ENCODE measurements at places on chromosomes 12 and 14. TPM values are rescaled to one million over a fixed set of nuclear protein-coding genes. Genes with fewer than 3 reads are reported as not detected.

The NEMP1 gene
- 23.6 TPM for total RNA-seq

DNA sequence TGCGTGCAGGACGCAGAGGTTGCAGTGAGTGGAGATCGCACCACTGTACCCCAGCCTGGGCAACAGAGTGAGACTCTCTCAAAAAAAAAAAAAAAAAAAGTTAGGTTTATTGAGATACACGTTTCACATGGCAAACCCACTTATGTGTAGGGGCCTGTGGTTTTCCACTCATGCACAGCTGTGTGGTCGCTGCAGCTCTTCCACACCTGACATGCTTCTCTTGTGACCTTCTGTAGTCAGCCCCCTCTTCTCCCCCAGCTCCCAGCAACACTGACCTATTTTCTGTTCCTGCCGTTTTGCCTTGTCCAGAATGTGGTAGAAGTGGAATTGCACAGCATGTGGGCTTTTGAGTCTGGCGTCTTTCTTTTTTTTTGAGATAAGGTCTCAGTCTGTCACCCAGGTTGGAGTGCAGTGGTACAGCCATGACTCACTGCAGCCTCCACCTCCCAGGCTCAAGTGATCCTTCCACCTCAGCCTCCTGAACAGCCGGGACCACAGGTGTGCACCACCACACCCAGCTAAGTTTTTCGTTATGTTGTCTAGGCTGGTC lies 8.4 kb downstream of the MTA1 start:
- DNase-seq: no peak

DNA sequence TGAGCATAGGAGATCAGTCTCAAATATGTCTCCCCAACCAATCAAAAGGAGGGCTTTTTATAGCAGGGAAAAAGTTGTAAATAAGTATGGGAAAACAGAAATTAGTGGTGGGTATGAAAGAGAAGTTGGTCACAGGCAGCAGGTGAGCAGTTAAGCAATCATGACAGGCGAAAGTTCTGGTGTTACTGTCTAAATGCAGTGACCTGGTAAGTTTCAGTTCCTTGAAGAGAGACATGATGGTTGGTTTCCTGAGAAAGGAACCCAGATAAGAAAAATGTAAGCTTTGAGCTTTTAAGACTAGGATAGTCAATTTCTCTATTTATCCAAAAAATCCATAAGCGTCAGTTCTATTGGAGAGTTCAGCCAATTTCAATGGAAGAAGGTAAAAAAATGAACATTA lies 466.2 kb upstream of the FLRT2 start:
- DNase-seq: no peak

- no peak for DNase-seq
Observed at GRCh38 chr12:89632778-89633177, 75.9 kb downstream of the ATP2B1 start.

The PELI2 gene
- total RNA-seq: 44.6 TPM

DNA sequence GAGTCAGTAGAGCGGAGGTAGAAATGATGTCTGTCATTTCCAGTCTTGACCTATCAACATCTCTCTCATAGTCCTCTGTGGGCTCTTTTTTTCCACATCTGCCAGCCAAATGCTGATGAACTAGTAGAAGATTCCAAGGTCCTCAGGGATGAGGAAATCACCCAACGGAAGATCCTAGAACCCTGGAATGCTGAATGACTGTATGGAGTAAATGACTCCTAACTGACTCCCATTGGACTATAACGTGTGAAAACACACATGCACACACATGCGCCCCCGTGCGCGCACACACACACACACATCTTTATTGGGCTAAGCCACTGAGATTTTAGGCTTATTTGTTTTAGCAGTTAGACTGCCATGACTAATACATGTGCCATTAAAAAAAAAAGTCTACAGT lies 159.2 kb downstream of the MYRFL start:
- no peak for DNase-seq

GRCh38 chr14:49019467-49020115 lies 566.6 kb downstream of the RPS29 start:
- no peak for DNase-seq

DNA sequence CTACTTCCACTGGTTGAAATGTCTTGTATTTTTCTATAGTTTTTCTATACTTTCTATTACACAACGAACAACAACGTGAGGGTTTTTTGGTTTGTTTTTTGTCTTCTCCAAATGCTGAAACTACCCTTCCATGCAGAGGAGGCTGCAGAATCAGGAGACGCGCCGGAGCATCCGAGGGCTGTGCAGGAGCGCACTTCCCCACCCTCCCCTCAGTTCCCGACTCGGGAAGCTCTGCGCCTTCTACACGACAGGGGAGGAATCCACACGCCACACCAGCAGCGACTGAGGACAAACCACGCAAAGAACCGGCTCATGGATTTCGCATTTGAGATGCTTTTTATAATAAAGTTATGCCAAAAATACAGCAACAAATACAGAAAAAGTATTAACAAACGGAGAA lies 30.9 kb downstream of the SLC15A4 start:
- no peak for DNase-seq

GRCh38 chr14:39015360-39015961 lies 87.6 kb downstream of the SEC23A start:
- DNase-seq: peak; percentile 50

DNA sequence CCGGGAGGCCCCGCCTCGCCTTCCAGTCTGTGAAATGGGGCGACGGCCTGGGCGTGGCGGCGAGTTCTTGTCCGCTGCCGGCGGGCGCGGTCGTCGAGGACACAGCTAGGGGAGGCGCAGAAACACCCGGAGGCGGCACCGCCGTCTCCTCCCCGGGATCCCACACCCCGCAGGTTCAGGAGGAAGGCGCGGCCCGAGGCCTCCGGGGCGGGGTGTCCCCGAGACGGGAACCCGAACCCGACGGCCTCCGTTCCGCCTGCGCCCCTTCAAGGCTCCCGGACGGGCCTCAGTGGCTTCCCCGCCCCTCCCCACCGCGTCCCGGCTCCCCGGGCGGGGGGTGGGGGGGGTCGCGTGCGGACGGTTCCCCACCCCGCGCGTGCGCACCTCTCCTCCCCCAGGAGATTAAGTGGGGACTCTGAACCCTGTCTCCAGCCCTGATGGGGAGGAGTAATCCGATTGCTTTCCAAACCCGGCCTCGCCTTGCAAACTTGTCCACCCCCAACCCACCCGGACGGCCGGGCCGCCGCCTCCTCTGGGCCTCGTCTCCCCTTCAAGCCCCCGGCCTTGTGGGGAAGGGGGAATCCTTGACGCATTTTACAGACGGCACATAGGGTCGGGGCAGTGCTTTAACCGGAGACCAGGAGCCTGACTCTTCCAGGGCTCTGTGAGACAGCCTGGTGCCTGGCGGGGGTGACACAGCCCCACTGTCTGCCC lies 35.3 kb upstream of the ANKRD9 start:
- no peak for DNase-seq

The CIROP gene
- total RNA-seq: not detected

DNA sequence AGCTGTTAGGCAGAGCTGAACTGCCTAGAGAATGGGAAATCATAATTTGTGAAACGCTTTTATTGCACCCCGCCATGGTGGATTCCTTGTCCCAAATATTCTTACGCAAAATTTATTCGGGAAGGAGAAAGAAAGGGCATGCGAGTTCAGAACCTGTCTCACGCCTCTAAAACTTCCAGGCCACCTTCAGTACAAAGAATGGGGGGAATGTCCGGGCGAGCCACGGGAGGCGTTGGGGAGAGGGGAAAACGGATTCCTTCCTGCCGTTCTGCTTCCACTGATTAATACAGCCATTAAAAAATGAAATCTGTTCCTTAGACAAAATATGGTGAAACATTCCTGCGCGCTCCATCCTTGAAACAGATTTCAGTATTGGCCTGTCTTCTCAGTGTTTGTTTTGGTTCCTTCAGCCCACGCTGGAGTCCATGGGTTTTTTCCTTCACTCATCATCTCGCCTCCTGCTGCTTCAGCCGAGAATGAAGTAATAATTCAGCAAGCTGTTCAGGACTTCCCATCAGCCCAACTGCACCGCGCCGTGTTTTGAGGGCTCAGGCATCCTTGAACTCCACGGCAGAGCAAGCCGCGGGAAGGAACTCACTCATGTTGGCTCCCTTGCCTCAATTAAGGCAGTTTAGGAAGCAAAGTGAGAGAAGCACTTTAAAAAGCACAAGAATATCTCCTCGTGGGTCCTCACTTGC lies 47.7 kb upstream of the CDKN3 start:
- no peak for DNase-seq

The HRK gene
- total RNA-seq: 0.25 TPM

- no peak for DNase-seq
Observed at GRCh38 chr12:69649529-69649928, 38.8 kb upstream of the LRRC10 start.

DNA sequence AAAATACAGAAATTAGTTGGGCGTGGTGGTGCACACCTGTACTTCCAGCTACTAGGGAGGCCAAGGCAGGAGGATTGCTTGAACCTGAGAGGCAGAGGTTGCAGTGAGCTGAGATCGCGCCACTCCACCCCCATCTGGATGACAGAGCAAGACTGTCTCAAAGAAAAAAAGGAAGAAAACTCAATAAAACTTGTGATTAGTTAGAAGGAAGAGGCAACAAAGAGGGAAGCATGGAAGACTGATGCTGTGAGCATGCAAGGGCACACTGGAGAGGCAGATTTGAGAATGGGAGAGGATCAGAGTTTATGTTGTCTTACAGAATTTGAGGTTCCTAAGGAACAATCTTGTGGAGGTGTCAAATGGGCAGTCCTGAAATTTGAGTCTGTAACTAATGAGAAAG lies 2.8 kb upstream of the ZC2HC1C start:
- no peak for DNase-seq

The LYZ gene
- not detected for total RNA-seq

DNA sequence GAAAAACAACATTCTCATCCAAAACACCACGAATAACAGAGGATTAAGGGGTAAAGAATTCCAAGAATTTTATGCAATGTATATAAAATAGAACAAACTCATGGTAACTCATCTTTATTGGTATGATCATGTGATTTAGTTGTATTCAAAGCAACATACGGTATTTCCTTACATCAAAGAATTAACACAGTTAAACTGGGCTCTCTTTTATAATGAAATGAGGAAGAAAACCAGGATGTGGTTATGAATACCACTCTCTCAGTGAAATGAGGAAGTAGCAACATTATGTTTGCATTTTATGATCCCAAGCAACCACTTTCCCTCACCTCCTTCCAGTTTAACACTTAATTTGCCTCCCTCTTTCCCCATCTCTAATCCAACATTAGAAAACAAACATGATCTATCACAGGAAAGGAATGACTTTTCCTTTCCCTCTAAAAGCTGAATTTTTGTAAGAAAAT lies 22.9 kb downstream of the SPTLC2 start:
- no peak for DNase-seq

The BCL11B gene
- total RNA-seq: not detected

The ANGEL1 gene
- 14.8 TPM for total RNA-seq

DNA sequence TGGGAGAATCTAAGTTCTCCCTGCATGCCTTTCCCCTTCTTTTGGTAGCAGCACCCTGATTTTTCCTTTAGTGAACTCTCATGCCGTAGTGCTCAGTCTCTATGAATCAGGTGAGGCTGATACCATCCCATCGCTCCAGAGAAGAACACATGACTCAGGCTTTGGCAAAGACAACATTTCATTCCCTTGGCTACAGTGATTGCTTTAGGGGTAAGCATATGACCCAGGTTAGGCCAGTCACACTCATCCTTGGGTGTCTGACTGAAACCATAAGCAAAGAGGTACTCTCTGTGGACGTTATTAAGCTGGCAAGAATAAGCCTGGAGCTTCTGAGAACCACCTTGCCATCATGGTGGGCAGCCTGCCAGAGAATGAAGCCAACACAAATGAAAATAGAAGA lies 141.8 kb downstream of the MYRFL start:
- DNase-seq: no peak

The FAM216A gene
- total RNA-seq: 46.4 TPM

The PAWR gene
- total RNA-seq: 109 TPM

DNA sequence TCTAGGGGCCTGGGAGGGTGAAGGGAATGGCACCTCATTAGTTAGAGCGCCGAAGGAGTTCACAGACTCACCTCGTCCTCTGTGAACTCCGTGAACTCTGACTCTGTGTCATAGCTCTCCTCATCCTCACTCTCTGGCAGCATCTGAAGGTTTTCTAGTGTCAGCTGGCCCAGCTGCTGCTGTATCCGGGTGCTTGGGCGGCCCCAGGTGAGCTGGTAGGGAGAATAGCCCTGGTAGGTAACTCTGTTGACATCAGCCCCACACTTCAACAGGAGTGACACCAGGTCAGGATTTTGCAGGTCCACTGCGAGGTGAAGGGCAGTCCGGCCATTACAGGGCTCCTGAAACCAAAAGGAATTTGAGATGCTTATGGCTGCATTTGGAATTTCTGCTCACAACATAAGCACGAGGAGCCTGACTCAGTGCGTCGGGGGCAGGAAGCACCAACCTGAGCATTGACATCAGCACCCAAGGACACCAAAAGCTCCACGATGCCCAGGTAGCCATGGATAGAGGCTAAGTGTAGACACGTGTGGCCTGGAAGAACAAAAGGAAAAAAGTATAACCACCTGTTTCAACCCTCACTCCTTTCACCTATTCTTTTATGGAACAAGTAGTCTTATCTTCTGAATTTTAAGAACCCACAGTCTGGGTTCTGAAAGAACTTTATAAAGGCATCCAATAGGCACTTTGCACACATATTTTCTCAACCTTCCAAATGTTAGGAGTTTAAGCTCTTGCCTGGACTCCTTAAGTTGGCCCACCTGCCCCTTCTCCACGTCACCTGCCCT lies 2.0 kb downstream of the NFKBIA start:
- no peak for DNase-seq

GRCh38 chr14:103741876-103742275 lies 26.3 kb downstream of the ZFYVE21 start:
- no peak for DNase-seq

GRCh38 chr12:507391-507796 lies 47.7 kb downstream of the B4GALNT3 start:
- DNase-seq: no peak

The CLEC2A gene
- not detected for total RNA-seq

The LRTM2 gene
- total RNA-seq: not detected

- no peak for DNase-seq
Observed at GRCh38 chr14:104507443-104507842, 72.1 kb upstream of the C14orf180 start.

DNA sequence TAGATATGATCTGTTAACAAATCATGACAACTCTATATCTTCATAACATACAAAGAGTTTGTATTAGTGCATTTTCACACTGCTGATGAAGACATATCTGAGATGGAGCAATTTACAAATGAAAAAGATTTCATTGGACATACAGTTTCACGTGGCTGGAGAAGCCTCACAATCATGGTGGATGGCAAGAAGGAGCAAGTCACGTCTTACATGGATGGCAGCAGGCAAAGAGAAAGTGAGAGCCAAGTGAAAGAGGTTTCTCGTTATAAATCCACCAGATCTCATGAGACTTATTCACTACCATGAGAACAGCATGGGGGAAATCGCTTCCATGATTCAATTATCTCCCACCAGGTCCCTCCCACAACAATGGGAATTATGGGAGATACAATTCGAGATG lies 157.6 kb downstream of the DUSP6 start:
- no peak for DNase-seq

The CCDC88C gene
- 14.7 TPM for total RNA-seq

The G2E3 gene
- total RNA-seq: 40.0 TPM

- no peak for DNase-seq
Observed at GRCh38 chr12:71158361-71158882, 623 bp upstream of the TSPAN8 start.

The SYNDIG1L gene
- not detected for total RNA-seq

GRCh38 chr14:75342762-75343599 lies 64.4 kb downstream of the FOS start:
- DNase-seq: no peak

The OTX2 gene
- total RNA-seq: not detected

Data from NCI-H460 (cell line).